ENCODE measurements at places on chromosomes 11 and 22.
A peak's percentile ranks its signal among the peaks of the same experiment; 100 is the strongest.

DNA sequence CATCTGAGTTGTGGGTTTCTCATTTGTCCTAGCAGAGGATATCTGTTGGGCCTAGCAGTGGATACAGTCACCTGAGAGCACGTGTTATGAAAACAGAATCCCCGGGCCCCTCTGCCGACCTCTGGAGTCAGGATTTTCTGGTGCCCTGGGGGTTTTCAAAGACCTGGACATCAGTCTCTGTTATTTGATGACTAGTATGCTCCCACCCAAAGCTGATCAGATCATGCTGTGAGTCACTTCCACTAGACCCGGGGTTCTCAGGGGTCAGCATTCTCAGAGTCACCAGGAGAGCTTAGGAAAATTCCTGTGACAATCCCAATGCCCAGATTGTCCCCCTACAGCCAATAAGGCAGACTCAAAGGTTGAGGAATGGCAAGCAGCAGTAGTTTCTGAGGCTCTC lies 38.7 kb downstream of the KCNJ1 start:
- H3K4me1 ChIP-seq, result peaks cover 28% of the 10 kb centered on the region
- H3K27me3 ChIP-seq, result no peaks in the 10 kb centered on the region
- DNase-seq, result no peak

GRCh38 chr11:32891657-32892354 lies 805 bp upstream of the QSER1 start:
- peak overlapping the region; percentile 85 for H3K27ac ChIP-seq
- peak overlapping the region; percentile 74 for H3K4me3 ChIP-seq
- no peak for DNase-seq
- H3K27me3 ChIP-seq, result no peaks in the 10 kb centered on the region
- peaks cover 28% of the 10 kb centered on the region for H3K4me1 ChIP-seq
- H3K36me3 ChIP-seq, result no peaks in the 10 kb centered on the region

DNA sequence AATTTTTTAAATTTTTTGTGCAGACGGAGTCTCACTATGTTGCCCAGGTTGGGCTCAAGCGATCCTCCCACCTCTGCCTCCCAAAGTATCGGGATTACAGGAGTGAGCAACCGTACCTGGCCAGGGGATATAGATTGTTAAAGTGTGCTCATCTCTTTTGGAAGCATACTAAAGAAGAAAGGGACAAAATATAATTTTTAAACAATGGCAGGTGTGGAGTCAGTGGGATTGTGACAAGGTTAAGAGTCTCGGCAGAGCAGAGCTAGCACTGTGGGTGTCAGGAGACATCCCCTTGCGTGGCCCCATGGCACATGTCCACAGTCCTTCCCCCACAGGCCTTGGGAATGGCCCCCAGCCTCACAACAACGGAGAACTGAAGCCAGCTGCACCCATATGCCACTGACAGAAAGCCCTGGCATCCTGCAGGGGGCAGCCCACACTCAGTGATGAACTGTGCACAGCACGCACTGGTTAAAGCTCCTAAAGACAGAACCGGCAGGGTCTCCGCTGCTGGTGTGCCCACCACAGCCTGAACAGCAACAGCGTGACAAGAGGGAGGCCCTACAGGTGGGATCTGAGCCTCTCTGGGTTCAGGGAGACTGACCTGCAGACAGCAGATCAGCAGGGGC lies 29.9 kb downstream of the SERPIND1 start:
- H3K27me3 ChIP-seq, result no peaks in the 10 kb centered on the region
- H3K4me3 ChIP-seq, result no peak overlapping the region
- no peak overlapping the region for H3K27ac ChIP-seq
- peaks cover 38% of the 10 kb centered on the region for H3K36me3 ChIP-seq
- DNase-seq, result peak; percentile 67

- no peaks in the 10 kb centered on the region for H3K27me3 ChIP-seq
- peaks cover 65% of the 10 kb centered on the region for H3K36me3 ChIP-seq
- peak overlapping the region; percentile 50 for H3K27ac ChIP-seq
- no peak for DNase-seq
- peaks cover 42% of the 10 kb centered on the region for H3K4me1 ChIP-seq
- no peak overlapping the region for H3K4me3 ChIP-seq
Measured at GRCh38 chr11:67253872-67254624, 12.2 kb upstream of the GRK2 start.

- peak; percentile 86 for DNase-seq
- no peak overlapping the region for H3K4me3 ChIP-seq
- H3K27me3 ChIP-seq, result no peaks in the 10 kb centered on the region
- H3K4me1 ChIP-seq, result peaks cover 18% of the 10 kb centered on the region
- H3K27ac ChIP-seq, result no peak overlapping the region
Measured at GRCh38 chr11:116791002-116791812, 472 bp downstream of the APOA5 start.

GRCh38 chr22:24706732-24707469 lies 67.6 kb downstream of the PIWIL3 start:
- H3K27ac ChIP-seq, result no peak overlapping the region
- DNase-seq, result peak; percentile 13
- H3K36me3 ChIP-seq, result no peaks in the 10 kb centered on the region
- H3K27me3 ChIP-seq, result peaks cover 6% of the 10 kb centered on the region

GRCh38 chr22:30221121-30221992 lies 25.2 kb downstream of the LIF start:
- H3K27me3 ChIP-seq, result no peaks in the 10 kb centered on the region
- DNase-seq, result peak; percentile 91
- peaks cover 60% of the 10 kb centered on the region for H3K4me1 ChIP-seq
- peak overlapping the region; percentile 86 for H3K27ac ChIP-seq

GRCh38 chr11:95751515-95751914 lies 38.1 kb downstream of the FAM76B start:
- peaks cover 7% of the 10 kb centered on the region for H3K27me3 ChIP-seq
- H3K4me3 ChIP-seq, result no peak overlapping the region
- no peaks in the 10 kb centered on the region for H3K36me3 ChIP-seq
- DNase-seq, result no peak
- no peak overlapping the region for H3K27ac ChIP-seq

DNA sequence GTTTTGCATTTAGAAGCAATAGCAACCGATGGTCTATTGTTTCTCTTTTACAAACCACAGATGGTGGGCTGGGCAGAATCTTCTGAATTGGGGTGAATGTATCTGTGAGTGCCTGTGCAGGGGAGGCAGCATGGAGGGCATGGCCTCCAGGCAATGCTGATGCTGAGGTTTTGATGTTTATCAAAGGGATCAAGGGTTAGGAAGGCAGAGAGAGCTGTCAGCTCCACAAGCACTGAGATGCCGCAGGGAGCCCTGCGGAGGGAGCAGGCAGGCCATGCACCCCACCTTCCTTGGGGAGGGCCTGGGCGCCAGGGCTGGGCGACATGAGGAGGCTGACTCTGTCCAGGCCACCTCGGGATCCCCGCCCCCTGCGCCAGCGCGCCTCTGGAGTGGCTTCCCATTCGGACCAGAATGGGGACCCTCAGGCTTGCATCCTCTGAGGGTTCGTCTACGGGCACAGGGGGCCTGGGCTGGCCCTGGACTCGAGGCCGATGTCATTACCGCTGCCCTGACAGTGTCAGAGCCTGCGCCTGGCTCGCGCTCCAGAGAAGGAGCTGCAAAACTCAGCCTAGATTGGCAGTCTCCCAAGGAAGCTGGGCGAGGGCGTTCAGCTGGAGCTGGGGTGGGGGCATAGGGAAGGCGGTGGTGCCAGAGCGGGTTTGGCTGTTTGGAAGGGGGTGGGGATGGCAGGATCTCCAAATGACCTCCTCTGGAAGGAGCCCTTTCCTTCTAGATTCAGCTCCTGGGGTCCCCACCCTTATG lies 13.9 kb upstream of the TH start:
- no peak overlapping the region for H3K4me3 ChIP-seq
- DNase-seq, result no peak
- no peaks in the 10 kb centered on the region for H3K36me3 ChIP-seq
- no peak overlapping the region for H3K27ac ChIP-seq
- no peaks in the 10 kb centered on the region for H3K4me1 ChIP-seq
- H3K27me3 ChIP-seq, result peaks cover 16% of the 10 kb centered on the region

DNA sequence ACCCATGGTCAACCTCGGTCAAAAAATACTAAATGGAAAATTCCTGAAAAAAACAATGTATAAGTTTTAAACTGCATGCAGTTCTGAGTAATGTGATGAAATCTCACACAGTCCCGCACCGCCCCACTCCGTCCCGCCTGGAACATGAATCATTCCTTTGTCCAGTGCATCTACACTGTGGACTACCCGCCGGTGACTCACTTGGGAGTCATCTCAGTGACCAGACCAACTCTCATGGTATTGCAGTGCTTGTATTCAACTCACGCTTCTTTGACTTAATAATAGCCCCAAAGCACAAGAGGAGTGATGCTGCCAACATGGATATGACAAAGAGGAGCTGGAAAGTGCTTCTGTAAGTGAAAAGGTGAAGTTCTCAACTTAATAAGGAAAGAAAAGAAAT lies 48.8 kb downstream of the ARHGAP32 start:
- DNase-seq, result no peak
- no peaks in the 10 kb centered on the region for H3K36me3 ChIP-seq
- H3K4me1 ChIP-seq, result no peaks in the 10 kb centered on the region
- H3K27me3 ChIP-seq, result no peaks in the 10 kb centered on the region
- H3K4me3 ChIP-seq, result no peak overlapping the region

DNA sequence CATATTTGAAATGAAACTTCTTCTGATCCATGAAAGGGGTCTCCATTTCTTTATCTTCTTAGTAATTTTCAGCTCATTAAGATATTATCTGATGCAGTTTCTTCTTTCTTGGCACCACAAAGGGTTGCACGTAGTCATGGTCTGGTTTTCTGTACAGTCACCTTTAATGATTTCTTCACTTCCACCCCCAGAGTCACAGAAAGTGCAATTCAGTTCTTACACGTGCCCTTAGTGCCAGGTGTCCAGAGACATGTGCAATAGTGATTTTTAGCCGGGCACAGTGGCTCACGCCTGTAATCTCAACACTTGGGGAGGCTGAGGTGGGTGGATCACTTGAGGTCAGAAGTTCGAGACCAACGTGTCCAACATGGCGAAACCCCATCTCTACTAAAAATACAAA lies 202.8 kb upstream of the MTNR1B start:
- H3K36me3 ChIP-seq, result no peaks in the 10 kb centered on the region
- no peak overlapping the region for H3K27ac ChIP-seq
- peaks cover 16% of the 10 kb centered on the region for H3K4me1 ChIP-seq
- H3K4me3 ChIP-seq, result no peak overlapping the region
- DNase-seq, result no peak

- H3K4me3 ChIP-seq, result no peak overlapping the region
- H3K27me3 ChIP-seq, result no peaks in the 10 kb centered on the region
- no peaks in the 10 kb centered on the region for H3K36me3 ChIP-seq
- peaks cover 11% of the 10 kb centered on the region for H3K4me1 ChIP-seq
Measured at GRCh38 chr11:66880496-66881450, 23.9 kb downstream of the LRFN4 start.

- H3K36me3 ChIP-seq, result no peaks in the 10 kb centered on the region
- peaks cover 17% of the 10 kb centered on the region for H3K4me1 ChIP-seq
- no peak overlapping the region for H3K27ac ChIP-seq
- peaks cover 17% of the 10 kb centered on the region for H3K27me3 ChIP-seq
Measured at GRCh38 chr11:76788661-76789442, 5.7 kb downstream of the TSKU start.

GRCh38 chr22:37089434-37089833 lies 20.1 kb downstream of the TMPRSS6 start:
- no peaks in the 10 kb centered on the region for H3K36me3 ChIP-seq
- no peak overlapping the region for H3K4me3 ChIP-seq
- peaks cover 1% of the 10 kb centered on the region for H3K27me3 ChIP-seq
- peaks cover 27% of the 10 kb centered on the region for H3K4me1 ChIP-seq

GRCh38 chr11:122963961-122964360 lies 17.7 kb downstream of the BSX start:
- no peaks in the 10 kb centered on the region for H3K4me1 ChIP-seq
- H3K27ac ChIP-seq, result no peak overlapping the region
- no peak overlapping the region for H3K4me3 ChIP-seq
- H3K27me3 ChIP-seq, result peaks cover 21% of the 10 kb centered on the region

DNA sequence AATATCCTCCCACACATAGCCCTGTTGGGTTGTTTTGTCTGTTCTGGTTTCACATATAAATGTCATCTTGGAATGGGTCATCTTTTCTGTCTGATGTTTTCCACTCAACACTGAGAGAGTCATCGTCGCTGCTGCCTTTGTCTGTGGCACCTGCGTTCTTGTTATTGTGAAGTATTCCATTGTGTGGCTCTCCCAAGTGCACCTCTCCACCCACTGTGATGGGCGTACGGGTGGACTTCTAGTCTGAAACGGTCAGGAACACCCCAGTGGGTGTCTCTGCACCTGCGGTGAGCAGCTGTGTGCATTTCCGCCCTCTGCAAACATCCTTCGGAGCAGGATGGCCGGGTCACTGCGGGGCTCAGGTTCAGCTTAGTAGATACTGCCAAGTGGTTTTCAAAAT lies 34.5 kb upstream of the RTL6 start:
- H3K36me3 ChIP-seq, result no peaks in the 10 kb centered on the region
- peaks cover 10% of the 10 kb centered on the region for H3K4me1 ChIP-seq
- peaks cover 6% of the 10 kb centered on the region for H3K27me3 ChIP-seq

DNA sequence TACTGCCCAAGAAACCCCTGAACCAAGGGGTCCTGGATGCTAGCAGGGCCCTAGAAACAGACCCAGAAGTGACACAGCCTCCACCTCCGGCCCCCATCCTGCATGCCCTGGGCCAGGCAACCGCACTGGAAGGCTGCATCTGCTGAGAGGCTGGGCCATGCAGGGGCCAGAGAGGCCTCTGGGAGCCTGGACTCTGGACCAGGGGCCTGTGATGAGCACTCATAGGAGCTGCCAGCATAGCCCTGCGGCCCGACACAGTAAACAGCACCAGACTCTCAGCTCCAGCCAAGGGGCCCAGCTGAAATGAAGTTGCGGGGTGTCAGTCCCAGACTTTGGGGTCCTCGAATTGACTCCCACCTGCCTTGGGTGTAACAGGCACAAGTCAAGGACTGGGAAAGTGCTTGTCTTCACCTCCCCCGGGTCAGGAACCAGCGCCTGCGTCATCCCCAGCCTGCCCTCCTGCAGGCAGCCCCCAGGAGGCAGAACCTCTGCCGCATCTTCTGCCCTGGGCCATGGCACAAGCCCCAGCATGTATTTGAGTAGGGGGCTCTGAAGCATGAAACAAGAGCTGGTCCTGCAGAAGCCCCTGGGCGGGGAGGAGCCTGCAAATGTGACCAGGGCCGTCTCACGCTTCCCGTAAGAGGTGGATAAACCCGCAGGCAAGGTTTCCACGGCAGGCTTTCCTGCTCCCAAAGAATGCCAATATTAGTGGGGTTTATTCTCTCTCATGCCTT lies 25.2 kb upstream of the CCND1 start:
- no peak for DNase-seq
- H3K4me1 ChIP-seq, result no peaks in the 10 kb centered on the region
- H3K27me3 ChIP-seq, result peaks cover 8% of the 10 kb centered on the region

- H3K4me1 ChIP-seq, result no peaks in the 10 kb centered on the region
- no peaks in the 10 kb centered on the region for H3K27me3 ChIP-seq
- H3K4me3 ChIP-seq, result no peak overlapping the region
- H3K36me3 ChIP-seq, result peaks cover 4% of the 10 kb centered on the region
Measured at GRCh38 chr11:72842126-72842525, 27.9 kb downstream of the ATG16L2 start.
